ENCODE measurements at places on chromosomes 2 and 18. TPM values are rescaled to one million over a fixed set of nuclear protein-coding genes. Genes with fewer than 3 reads are reported as not detected.

Gene NEMP2
- total RNA-seq: 2.0 TPM

Gene ATAD2B
- total RNA-seq: 12.1 TPM

Gene HAAO
- 60.7 TPM for total RNA-seq

Gene SLC9A4
- total RNA-seq: not detected

Gene PHOSPHO2
- total RNA-seq: 2.7 TPM

Gene TFCP2L1
- 0.37 TPM for total RNA-seq

Gene RESP18
- not detected for total RNA-seq

Gene STAT1
- total RNA-seq: 53.8 TPM

Gene CHST10
- 0.25 TPM for total RNA-seq

Gene ASB18
- total RNA-seq: not detected

Gene KCNG2
- not detected for total RNA-seq

Gene ALKAL2
- total RNA-seq: 1.0 TPM

Gene OR6B2
- total RNA-seq: not detected

Gene MREG
- total RNA-seq: 7.3 TPM

Gene REG1B
- total RNA-seq: not detected

Gene RPRM
- total RNA-seq: not detected

Gene ICOS
- total RNA-seq: not detected

Gene STEAP3
- total RNA-seq: 165 TPM

Gene UGT1A10
- total RNA-seq: 0.11 TPM

Gene EML6
- total RNA-seq: 1.7 TPM

Gene AGFG1
- 70.0 TPM for total RNA-seq

Gene INPP5D
- total RNA-seq: 6.5 TPM

Gene ARHGAP15
- 3.3 TPM for total RNA-seq

Gene HOXD8
- total RNA-seq: not detected

Gene EPB41L3
- 6.1 TPM for total RNA-seq

Gene CCDC121
- 0.92 TPM for total RNA-seq

Gene STARD6
- not detected for total RNA-seq

Gene SGPP2
- total RNA-seq: 0.25 TPM

Gene GRB14
- total RNA-seq: 23.8 TPM

Gene TMEM127
- total RNA-seq: 42.6 TPM

Gene REV1
- total RNA-seq: 13.3 TPM
